ENCODE measurements at places on chromosomes 6 and 20.

GRCh38 chr6:121791396-121792315 is 356.2 kb downstream of the GJA1 start:
- DNase-seq = no peak

- DNase-seq = no peak
Measured at GRCh38 chr6:42693725-42694323, 28.6 kb downstream of the PRPH2 start.

GRCh38 chr20:46708172-46708860 is 1.1 kb upstream of the SLC2A10 start:
- DNase-seq = no peak

GRCh38 chr6:17621003-17621402 is 20.9 kb downstream of the FAM8A1 start:
- DNase-seq = peak; percentile 15

DNA sequence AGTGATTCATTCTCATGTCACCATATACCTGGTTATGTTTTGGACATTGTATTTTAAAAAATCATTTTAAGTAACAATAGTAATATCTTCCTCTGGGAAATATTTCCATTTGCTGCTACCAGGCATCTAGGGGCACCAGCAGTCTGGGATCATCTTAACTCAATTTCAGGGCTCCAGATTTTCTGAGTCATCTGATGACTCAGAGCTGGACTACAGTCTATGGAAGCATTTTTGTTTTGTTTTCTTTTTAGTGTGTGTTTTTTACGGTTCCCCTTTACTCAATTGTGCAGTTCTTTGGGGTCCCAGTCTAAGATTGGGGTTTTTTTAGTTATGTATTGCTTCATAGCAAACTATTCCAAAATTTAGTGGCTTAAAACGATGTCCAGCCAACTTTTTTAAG is 5.7 kb upstream of the FKBP5 start:
- no peak for DNase-seq

- no peak for DNase-seq
Measured at GRCh38 chr6:73695619-73696421, at the start of gene CD109. Gene CD109, plus strand, starts transcription at chr6:73696203. Its CDS starts 13 bp downstream, at chr6:73696216.

GRCh38 chr6:161215876-161216615 is 57.8 kb downstream of the AGPAT4 start:
- no peak for DNase-seq

- DNase-seq = no peak
Measured at GRCh38 chr20:50758469-50758868, 27.1 kb downstream of the PARD6B start.

DNA sequence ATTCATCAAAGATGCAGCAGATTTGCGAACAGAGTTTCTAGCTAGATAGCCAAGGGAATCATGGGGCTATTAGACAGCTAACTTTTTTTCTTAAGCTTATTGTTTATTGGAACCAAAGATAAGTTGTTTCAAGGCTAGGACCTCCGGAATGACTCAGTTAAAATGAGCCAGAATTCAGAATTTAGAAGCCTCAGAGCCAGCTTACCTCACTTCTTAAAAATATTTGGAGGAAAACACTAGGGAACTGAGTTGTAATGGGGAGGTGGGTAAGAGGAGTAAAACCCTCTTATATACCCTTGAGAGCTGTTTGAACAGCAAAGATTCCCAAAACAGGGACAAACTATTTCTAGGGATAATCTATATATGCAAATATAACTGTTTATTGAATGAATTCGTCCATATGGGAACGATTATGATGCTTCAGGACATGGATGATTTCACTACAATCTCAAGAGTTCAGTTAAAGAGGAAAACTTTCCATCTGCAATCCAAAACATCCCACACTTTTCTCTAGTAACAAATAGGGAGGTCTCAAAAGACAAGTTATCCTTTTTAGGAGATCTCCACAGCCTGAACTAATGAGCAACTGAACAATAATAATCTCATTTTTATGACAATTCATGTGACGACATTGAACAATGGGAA is 12.6 kb upstream of the CARMIL1 start:
- DNase-seq = no peak

DNA sequence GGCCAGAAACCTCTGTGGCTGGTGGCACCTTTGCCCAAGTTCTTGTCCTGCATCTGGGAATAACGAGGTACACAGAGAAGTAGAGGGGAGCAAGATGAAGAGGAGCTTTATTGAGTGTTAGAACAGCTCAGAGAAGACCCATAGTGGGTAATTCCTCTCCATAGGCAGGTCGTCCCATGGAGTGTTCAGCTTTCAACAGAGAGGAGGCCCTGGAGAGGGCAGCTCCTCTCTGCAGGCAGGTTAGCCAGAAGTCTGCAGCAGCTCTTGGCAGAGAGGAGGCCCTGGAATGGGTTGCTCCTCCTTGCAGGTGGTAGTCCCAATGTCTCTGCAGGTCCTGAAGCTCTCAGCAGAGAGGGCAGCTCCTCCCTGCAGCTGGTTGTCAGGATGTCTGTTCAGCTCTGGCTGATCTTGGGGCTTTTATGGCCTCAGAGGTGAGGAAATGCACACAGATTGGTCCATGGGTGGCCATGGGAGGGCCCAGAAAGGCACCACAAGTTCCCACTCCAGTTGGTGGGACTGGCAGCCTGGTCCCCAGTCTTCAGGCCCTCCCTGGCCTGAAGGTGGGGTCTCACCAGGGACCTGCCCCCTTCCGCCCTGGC is 89.0 kb downstream of the IPCEF1 start:
- DNase-seq = no peak

DNA sequence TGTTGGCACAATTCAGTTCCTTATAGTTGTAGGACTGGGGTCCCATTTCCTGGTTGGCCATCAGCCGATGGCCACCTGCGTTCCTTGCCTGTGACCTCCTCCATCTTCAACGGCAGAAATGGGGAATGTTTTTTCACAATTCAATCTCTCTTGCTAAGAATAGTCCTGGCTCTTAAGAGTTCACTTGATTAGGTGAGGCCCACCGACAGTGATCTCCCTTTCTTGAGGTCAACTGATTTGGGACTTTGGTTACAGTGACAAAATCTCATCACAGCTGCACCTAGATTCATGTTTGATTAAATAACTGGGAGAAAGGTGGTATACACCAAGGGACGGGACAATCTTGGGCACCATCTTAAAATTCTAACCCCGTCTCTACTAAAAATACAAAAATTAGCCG is 139.1 kb upstream of the DTNBP1 start:
- DNase-seq = no peak

GRCh38 chr6:53056273-53056672 is 8.9 kb upstream of the FBXO9 start:
- DNase-seq = peak; percentile 35

GRCh38 chr6:155223646-155224451 is 40.0 kb upstream of the CLDN20 start:
- no peak for DNase-seq

DNA sequence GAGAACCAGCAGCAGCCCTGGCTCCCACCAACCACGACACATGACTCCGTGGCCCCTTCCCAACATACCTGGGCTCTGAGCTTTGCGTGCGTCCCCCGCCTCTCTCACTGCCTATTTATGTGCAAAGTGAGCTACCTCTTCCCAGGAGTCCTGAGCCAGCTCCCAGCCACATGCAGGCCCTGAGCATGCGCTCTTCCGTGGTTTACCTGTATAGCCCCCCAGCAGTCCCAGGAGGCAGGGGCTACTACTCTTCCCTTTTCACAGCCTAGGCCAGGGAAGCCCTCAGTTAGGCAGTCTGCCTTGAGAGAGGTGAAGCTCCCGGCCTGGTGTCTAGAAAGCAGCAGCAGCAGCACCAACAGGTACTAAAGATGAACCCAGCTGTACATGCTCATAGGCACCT is 114.8 kb upstream of the CDYL start:
- DNase-seq = no peak

DNA sequence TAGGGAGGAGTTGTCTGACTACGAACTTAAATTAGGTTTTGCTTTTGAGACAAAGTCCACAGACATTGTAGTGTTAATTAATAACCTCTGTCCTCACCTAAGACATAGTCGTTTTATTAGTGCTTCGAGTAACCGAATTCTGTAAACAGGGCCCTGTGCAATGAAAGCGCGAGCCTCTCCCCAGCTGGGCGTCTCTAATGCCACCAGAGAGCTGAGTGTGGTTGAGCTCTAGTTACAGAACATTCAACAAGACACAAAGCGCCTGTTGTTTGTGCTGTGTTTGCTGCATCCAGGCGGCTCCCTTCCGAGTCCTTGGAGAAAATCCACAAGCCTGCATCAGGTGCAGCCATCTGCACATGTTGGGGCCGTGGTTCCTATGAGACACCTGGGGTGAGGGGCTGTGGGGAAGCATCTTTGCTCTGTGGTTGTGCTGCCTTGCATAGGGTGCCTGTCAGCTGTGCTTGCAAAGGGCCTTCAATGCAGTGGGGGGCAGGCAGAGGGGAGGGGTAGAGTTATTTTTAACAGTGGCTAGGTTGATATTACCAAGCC is 63.9 kb downstream of the CD164 start:
- DNase-seq = peak; percentile 97

- no peak for DNase-seq
Measured at GRCh38 chr6:67886036-67886707, 748.9 kb upstream of the ADGRB3 start.

DNA sequence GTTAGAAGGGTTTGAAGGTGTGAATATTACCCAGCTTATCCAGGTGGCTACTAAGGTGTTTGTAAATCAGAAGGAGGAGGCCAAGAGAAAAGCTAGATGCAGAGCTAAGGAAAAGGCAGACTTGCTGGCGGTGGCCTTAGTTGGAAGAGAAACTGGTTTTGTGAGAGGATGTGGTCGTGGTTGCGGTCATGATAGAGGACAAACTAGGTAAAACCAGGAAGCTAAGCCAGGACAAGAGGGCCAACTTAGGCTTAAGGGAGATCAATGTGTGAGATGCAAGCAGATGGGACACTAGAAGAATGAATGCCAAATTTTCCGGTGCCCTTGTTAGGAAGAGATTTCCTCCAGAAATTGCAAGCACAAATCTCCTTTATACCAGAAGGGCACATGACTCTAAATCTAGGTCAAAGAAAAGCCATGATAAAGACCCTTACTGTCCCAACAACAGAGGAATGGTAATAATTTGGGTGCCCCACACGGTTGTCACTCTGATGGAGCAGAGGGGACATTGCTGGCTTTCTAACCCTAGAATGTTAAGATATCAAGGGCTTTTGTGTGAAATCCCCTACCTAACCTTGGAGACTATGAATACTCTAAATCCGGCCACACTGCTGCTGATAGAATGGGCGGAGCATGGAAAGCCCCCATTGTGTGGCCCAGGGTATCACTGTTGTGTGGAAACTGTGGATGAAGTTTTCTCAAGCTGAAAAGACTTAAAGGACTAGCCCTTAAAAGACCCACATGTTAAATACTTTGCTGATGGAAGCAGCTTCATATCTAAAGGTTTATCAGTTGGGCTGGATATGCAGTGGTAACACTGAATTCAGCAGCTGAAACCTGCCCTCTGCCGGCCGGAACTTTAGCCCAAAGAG is 7.8 kb downstream of the IL22RA2 start:
- no peak for DNase-seq

GRCh38 chr20:62301773-62302340 is 940 bp upstream of the ADRM1 start:
- DNase-seq = peak; percentile 91

DNA sequence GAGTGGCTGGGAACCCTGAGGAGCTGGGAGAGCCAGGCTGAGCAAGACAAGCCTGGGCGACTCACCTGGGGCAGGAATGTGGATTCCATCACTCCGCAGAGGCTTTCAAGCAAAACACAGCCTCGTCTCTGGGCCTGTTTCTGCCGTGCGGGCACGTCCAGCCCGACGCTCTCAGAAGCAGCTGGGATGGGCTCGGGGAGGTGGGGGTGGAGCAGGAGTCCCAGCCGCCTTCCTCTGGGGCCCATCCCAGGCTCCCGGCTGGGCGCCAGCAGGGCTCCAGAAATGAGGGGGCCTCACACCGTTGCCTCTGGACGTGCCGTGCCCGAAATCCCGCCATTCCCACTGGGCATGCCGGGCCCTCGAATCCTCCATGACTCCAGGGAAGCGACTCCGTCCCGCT is 8.7 kb upstream of the RPS21 start:
- no peak for DNase-seq

GRCh38 chr20:53088786-53089185 is 116.6 kb downstream of the TSHZ2 start:
- DNase-seq = no peak

DNA sequence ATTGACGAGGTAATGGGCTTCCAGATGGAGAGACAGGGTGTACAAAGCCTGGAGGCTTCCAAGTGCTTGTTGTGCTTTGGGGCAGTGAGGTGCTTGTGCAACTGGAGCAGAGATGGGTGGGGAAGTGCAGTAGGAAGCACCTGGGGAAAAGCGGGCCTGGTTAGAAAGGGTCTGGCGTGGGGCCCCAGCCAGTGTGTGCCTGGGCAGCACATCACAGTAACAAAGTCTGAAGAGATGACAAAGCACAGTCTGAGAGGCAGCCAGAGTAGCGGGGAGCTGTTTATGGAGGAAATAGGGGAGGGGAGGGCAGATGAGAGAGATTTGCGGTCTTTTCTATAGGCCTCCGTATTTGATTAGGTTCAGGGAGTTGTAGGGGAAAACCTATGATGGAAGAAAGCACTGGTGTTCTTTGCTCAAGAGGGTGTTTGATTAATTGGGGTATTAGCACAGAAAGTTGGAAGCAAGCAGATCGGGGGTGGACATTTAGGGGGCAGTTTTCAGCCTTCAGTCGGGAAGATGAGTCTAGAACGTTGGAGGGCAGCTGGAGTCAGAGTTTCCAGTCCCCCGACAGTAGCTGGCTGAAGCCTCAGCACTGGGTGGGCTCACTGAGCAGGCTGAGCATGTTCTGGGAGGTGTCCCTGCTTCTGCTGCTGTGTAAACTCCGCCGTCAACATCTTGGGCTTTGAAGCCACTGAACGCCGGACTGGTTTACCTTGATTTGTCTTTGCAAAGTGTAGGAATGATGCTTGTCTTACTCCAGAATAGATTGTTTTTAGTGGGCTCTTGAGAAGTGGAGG is 15.5 kb upstream of the MROH8 start:
- DNase-seq = no peak

GRCh38 chr6:99353126-99353525 is 3.7 kb upstream of the FAXC start:
- no peak for DNase-seq

DNA sequence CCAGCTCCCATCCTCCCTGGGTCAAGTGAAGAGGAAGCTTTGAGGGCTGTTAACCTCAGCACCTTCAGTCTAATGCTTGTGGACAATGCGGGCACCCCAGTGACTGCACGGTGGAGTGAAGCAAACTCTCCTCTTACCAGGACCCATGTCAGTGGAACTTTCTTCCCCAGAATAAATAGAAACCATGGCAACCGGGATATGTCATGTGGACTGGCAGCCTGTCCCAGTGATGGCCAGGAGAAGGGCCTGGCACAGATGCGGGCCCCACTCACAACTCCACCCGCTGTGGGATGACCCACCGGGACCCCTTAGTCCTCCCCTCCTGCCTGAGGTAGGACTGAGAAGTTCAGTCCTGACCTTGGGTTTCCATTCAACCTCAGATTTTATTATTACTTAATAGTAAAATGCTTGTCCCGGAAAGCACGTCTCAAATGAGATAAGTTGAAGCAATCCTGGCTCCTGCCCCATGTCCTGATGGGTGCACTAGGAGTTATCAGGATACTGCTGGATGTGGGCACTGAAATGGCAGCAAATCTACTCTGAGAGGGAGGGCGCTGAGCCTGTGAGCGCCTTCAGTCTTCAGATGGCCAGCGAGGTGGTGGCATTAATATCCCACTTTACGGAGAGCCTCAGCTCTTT is 23.5 kb downstream of the TOX2 start:
- DNase-seq = no peak

Measured in pons (tissue), 1 donor.